Activated CD4-positive, alpha-beta T cell treated with anti-CD3 and anti-CD28 coated beads, Interleukin-10, Interleukin-2, amounts not matched to agents 100 ng/mL and 50 ng/mL, durations not matched to agents 16 hours and 8 hours (primary cell): ENCODE measurements at places on chromosomes 7 and 10.

DNA sequence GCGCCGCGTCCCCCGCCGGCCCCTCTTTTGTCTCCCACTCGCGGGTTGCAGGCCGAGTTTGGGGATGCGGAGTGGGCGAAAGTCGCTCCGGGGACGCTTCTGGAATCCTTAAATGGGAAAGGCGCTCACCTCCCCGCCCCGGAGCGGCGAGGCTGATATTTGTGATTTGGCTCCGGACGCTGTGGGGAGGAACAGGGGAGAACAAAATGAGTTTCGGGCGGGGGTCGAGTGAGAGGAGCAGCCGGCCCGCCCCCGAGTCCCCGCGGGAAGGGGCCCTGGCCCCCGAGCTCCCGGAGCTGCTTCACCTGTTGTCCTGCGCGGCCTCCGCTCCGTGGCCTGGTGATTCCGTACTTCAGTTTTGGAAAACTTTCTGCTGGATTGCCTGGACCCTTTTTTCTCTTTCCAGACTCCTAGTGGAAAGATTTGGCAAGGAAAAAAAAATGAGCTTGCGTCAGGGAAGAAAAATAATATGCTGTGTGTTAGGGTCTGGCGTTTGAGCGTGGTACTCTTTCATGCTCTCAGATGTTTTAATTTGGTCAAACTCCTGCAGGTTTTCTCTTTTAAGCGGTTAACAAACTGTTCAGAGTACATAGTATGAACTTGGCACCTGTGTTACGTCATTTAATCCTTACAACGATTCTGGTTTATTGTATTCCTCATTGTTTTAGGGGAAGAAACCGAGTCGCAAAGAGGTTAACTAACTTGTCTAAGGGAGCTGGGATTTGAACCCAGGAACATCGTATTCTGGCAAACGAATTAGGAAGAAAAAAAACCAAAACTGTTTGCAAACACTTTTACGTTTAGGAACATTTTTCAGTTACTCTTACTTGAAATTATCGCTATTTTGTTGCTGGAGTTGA lies 924 bp downstream of the BMPR1A start:
- DNase-seq: peak; percentile 15

DNA sequence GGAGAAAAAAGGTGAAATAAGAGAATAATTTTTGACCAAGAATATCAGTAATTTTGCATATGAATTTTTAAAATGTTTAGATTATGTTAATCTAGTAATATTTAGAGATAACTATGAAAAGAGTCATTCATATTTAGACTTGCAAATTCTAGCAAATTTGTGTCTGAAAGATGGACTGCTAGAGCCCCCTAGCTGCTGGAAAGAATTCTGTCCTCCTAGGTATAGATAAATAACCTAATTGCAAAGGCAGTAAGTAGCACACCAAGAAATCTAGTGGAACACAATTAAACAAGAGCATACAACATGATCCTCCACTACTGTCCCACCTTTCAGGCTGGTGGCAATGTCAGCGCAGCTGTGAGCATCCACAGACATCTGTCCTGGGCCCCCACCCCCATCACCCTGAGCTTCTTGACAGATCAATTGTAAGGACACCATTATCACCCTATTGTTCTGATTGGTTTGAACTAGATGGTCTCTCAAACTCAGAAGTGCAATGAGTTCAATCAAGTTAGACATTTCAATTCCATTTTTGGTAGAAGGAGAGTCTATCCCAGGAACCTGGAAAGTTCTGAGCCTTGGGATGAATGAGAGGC lies 15.0 kb upstream of the GFRA1 start:
- DNase-seq: peak; percentile 37

GRCh38 chr10:107747851-107748250 lies 583.3 kb upstream of the SORCS1 start:
- no peak for DNase-seq

GRCh38 chr7:130669085-130669700 lies 645 bp upstream of the COPG2 start:
- DNase-seq: no peak

- no peak for DNase-seq
Measured at GRCh38 chr7:40887099-40887498, 752.3 kb downstream of the SUGCT start.
